Psoas muscle (tissue), 8 donors: ENCODE measurements at places on chromosomes 6 and 20.

DNA sequence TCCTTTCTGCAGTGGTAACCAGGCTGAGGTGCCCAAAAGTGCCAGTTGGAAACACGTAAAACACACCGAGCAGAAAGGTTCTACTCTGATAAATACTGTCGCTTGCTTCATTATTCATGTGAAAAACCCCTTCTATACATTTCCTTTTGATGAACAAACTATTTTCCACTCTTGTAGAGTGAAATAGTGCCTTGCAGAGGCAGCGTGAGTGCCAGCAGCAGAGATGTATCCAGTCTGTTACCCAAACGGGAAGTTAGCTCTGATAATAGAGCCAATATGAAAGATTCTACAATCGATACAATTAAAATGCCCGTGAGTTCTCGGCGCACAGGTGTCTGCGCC, 1.5 kb downstream of the ZBTB46 start:
- DNase-seq = no peak

DNA sequence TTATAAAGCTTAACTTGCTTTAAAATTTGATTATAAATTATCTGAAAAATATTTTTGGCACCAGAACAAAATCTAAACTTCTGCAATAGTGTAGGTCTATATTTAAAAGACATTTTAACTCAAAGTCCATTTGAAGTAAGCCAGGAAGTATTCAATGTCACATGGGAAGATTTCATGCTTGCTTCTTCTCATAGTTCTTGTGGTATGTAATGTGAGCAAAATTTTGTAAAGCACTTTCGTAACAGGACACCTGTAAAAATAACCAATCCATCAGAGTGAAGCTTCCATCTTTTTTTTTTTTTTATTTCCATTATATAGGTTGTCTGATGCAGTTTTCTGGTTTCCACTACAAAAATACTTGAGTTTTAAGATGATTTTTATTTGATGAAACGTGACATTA, 386.1 kb downstream of the LAMA2 start:
- no peak for DNase-seq

- DNase-seq = no peak
Measured at GRCh38 chr20:45051204-45052060, 49.5 kb downstream of the KCNS1 start.

GRCh38 chr6:87697581-87698546, 4.2 kb downstream of the AKIRIN2 start:
- DNase-seq = no peak

DNA sequence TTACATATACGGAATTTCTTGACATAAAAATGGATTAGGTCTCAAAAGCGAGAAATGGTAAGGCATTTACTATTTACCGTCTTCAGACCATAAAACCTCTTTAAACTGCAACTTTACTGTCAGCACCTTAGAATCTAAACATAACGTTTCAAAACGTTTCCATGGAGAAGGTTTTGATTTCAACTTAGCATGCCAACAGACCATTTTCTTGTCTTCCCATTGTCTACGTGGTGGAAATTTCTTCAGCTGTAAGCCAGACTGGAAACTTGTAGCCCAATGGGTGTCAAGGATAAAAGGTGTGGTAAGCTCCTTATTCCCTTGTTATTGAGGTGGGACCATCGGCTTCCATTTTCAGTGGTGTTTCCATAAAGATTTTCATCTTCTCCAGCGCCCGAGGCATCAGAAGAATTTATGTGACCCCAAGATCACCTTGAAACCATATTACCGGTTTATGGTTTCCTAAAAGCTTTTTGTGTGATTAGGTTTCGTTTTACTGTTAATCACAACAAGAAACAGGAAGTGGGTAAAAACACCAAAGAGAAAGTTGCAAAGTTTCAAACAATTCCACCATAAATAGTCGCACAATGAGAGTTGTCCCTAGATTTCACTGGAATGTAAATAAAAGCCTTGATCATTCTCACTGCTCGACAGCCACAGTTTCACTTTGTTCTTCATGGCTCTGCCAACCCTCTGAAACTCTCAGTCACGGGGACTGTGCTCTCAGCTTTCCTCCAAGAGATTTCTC, 63.0 kb upstream of the CD2AP start:
- no peak for DNase-seq

GRCh38 chr6:85364344-85364743, 85.5 kb upstream of the NT5E start:
- DNase-seq = no peak

DNA sequence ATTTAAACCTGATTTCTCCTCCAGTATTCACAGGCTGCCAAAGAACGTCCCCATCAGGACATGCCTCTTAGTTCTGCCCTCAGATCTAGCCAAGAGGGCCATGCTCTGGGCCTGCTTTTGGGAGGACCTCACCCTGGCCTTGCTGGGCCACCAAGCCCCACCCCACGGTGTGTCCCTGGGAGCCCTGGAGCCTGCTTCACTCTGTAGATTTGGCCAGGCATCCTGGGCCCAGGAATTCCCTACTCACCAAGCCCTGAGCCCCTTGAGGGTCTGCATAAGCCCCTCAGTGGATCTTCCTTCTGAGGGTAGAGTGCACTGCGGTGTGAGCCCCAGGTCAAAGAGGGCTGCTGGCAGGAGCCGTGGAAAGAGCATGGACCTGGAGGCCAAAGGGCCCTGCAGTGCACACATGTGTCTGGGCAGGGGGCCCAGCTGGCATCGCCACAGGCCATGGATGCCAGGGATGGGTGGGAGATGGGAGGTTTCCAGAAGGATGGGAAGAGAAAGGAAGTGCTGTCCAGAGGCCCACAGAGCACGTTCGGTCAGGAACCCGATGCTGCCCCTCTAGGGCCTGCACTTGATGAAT, 98.0 kb downstream of the DACT2 start:
- no peak for DNase-seq

- DNase-seq = no peak
Measured at GRCh38 chr20:25470045-25470444, 62.6 kb downstream of the GINS1 start.

- no peak for DNase-seq
Measured at GRCh38 chr6:5718231-5718947, 288.3 kb downstream of the NRN1 start.

DNA sequence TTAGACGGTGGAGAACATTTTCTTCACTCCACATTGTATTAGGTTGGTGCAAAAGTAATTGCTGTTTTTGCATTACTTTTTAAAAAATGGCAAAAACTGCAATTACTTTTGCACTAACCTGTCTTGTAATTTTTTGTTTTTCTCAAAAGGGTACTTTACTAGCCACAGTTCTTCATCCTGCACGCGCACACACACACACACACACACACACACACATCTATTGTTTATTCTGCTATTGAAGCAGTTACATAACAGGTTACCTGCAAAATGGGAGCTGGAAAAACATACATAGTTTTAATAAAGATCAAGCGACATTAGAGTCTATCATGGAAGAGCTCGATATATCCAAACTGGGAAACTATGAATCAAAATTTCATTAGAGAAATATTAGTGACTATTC, 235.2 kb downstream of the SIM1 start:
- no peak for DNase-seq

- no peak for DNase-seq
Measured at GRCh38 chr20:60718743-60719480, 533.1 kb upstream of the CDH4 start.

DNA sequence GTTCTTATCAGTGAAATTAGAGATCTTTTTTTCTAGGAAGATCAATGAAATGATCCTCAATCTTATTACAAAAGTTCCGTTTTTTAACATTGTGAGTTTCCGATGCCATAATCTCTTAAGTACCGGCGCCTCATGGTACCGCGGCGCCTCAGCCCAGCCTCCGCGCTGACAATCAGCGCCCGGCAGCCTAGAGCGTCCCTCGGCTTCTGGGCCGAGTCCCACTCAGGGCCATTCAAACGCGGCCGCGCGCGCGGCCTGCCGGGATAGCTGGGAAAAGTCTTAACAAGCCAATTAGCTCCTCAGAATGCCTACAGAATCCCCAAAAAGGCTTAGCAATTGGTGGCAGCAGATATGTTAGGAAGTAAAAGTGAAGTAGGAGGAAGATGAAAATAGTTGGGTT, 204.8 kb downstream of the ADGB start:
- no peak for DNase-seq

DNA sequence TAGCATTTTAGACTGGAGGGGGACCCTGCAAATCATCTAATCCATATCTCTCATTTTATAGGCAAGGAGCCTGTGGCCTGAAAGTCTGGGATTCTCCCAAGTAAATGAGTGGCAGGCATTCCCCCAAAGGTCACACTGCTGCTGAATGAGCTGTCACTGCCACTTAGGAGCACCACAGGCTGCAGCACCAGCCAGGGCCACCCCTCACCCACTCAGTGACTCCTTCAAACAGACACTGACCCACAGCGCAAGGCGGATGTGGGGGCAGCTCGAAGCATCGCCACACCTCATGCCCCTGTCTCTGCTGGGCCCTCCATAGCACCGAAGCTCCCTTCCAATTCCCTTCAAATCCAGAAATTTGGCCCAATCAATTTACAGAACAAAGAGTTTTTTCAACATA, 119.9 kb upstream of the ARID1B start:
- DNase-seq = no peak

- DNase-seq = no peak
Measured at GRCh38 chr6:166104872-166105271, 62.8 kb downstream of the TBXT start.

- peak; percentile 75 for DNase-seq
Measured at GRCh38 chr20:23225407-23226060, 125.1 kb upstream of the NXT1 start.

GRCh38 chr6:71012866-71013469, 56.1 kb upstream of the B3GAT2 start:
- DNase-seq = no peak

GRCh38 chr6:111832833-111833418, 40.3 kb downstream of the FYN start:
- no peak for DNase-seq

- DNase-seq = no peak
Measured at GRCh38 chr6:83370567-83370966, 60.3 kb downstream of the ME1 start.

DNA sequence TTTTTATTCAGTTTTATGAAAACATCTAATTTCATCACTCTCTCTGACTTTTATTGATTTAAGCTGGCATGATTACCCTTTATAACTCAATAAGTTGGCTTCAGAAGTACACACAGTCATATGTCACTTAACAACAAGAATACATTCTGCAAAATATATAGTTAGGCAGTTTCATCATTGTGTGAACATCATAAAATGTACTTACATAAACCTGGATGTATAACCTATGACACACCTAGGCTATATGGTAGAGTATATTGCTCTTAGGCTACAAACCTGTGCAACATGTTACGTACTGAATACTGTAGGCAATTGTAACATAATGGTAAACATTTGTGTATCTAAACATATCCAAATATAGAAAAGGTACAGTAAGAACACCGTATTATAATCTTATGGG, 362.2 kb upstream of the BTBD3 start:
- DNase-seq = no peak

GRCh38 chr6:12941422-12941821, 224.9 kb downstream of the PHACTR1 start:
- no peak for DNase-seq

DNA sequence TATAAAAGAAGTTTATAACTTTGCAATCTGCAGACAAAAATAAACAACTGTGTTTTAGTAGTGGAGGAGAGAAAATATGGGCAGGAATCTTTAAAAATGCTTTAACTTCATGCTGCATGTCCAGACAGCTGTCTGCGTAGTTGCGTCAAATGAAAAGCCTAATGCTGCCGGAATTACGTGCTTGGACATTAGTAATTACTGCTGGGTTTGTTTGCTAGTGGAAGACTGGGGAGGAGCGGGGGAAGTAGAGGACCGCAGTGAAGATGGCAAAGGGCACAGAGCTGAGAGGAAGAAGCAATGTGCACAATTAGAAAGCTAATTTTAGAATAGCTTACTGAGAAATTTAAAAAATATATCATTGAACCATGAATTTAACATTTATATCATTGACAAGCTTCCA, 2.4 kb downstream of the SNAP25 start:
- no peak for DNase-seq

- DNase-seq = no peak
Measured at GRCh38 chr6:109800771-109801170, 109.7 kb downstream of the FIG4 start.

GRCh38 chr20:10713161-10713560, 39.4 kb upstream of the JAG1 start:
- DNase-seq = no peak

DNA sequence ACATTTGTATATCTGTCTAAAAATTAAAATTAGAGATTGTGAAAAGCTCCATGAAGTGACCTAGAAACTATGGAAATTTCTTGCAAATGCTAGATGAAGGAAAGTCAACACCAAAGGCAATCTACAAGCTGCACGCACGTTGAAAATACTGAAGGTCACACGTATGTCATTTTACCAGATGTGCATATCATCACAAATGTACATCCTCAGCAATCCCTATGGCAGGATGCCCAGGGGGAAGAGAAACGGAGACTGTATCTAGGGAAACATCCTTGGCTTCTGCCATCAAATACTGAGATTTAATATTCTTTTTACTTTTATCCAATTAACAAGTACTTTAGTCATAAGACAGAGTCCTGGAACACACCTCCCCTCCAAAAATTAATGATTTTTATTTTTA, 672.0 kb downstream of the RNF144B start:
- DNase-seq = no peak

DNA sequence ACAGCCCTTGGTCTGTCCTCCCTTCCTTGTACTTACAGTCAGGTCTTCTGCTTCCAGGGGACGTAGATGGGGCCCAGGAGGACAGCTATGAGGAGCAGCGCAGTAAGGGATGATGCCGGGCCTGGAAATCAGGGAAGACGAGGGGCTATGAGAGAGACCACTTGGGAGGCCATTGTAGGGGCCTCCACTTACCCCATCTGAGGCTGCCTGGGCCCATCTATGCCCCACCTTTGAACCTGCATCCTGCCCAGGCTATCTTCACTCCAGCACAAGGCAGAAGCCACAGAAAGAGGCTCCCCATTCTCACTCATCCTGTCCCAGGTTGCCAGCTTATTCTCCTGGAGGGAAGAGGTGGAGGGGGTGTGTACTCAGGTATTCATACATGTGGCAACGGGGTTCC, 10.4 kb upstream of the SIRPB1 start:
- DNase-seq = no peak

- DNase-seq = no peak
Measured at GRCh38 chr6:162700966-162701365, 26.6 kb downstream of the PRKN start.

- DNase-seq = no peak
Measured at GRCh38 chr6:90233994-90234393, 62.6 kb downstream of the BACH2 start.

GRCh38 chr20:44537993-44538392, 16.1 kb upstream of the SERINC3 start:
- DNase-seq = no peak

GRCh38 chr6:13558718-13559117, 15.7 kb upstream of the SIRT5 start:
- no peak for DNase-seq

GRCh38 chr6:1762203-1762602, 152.5 kb downstream of the FOXC1 start:
- DNase-seq = no peak

GRCh38 chr6:3165631-3166534, 8.5 kb upstream of the TUBB2A start:
- no peak for DNase-seq

- no peak for DNase-seq
Measured at GRCh38 chr6:156595476-156595875, 181.7 kb upstream of the ARID1B start.

GRCh38 chr20:2701671-2702081, 9.1 kb downstream of the EBF4 start:
- no peak for DNase-seq
